ENCODE measurements at places on chromosomes 4 and X.

GRCh38 chrX:1493412-1493811 lies 40.7 kb upstream of the ASMTL start:
- DNase-seq = no peak

DNA sequence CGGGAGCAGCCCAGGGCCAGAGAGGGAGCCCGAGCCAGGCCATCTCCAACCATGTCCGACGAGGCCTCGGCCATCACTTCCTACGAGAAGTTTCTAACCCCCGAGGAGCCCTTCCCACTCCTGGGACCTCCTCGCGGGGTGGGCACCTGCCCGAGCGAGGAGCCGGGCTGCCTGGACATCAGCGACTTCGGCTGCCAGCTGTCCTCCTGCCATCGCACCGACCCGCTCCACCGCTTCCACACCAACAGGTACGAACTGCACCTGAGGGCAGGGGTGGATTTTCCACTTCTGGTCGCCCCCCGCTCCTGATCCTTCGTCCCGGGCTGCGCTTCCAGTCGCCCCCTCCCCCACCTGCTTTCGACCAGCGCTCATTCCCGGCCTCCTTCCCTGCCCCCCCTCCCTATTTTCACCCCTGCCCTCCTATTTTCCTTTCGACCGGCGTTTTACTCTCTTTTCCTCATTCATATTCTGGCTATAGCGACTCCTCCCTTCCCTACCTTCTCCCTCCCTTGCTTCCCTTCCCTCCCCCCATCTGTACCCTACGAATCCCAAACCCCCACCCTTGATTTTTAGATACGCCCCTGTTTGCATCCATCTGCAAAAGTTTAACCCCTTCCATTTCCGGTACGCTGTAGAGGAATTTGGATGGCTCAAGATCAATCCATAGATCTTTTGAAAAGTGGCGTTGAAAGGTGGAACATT lies 633 bp downstream of the FAM199X start:
- no peak for DNase-seq

DNA sequence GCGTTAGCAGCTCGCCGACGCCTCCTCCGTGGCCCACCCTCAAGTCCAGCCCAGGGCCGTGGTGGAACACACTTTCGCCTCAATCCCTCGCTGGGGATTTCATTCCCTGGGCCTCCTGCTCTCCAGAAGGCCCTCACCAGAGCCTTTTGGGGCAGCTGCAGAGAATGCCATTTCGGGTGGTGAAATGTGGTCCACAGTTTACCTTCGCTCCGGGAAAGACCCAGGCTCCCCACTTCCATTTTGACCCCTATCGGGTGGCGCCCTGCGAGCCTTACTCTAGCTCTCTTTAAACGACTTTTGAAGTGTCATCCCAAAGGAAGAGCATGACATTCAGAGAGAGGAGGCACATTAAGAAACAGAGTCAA lies 496 bp downstream of the SH2D1A start:
- no peak for DNase-seq

- DNase-seq = no peak
Measured at GRCh38 chr4:81038636-81039350, 8.3 kb downstream of the BMP3 start.

DNA sequence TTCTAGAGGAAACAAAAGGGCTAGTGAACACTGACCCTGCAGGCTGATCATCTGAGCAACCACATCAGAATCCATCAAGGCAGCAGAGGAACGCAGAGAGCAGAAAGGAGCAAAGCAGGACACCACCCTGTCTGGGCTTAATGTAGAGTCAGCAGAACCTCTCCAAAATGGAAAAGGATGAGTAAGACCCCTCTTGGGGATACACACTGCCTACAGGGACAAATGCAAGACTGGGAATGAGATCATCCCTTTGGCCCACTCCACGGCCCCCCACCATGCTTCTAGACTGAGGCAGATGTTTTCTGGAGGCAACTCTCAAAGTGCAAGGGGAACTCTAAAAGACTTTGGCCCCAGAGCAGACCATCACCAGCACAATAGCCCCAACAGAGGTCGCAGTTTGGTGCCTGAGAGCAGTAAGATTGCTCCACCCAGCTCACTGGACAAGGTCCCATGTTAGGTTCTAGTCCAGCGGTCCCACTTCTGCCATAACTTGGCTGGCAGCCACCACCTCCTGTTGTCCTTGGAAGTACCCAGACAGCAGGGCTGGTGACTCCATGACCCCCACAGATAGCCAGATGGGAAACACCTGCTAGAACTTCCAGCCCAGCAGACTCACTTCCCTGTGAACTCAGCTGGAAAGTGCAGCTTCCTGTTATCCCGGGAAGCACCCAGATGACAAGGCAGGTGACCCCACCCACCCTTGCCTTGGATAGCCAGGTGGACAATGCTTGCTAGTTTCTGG lies 372.7 kb downstream of the INPP4B start:
- DNase-seq = no peak

- no peak for DNase-seq
Measured at GRCh38 chr4:65538571-65538970, 131.7 kb downstream of the EPHA5 start.

All from caudate nucleus (tissue), 63 donors.